ENCODE measurements at places on chromosomes 2 and 18.

GRCh38 chr18:58032233-58032632 is 11.8 kb upstream of the NEDD4L start:
- DNase-seq: no peak

DNA sequence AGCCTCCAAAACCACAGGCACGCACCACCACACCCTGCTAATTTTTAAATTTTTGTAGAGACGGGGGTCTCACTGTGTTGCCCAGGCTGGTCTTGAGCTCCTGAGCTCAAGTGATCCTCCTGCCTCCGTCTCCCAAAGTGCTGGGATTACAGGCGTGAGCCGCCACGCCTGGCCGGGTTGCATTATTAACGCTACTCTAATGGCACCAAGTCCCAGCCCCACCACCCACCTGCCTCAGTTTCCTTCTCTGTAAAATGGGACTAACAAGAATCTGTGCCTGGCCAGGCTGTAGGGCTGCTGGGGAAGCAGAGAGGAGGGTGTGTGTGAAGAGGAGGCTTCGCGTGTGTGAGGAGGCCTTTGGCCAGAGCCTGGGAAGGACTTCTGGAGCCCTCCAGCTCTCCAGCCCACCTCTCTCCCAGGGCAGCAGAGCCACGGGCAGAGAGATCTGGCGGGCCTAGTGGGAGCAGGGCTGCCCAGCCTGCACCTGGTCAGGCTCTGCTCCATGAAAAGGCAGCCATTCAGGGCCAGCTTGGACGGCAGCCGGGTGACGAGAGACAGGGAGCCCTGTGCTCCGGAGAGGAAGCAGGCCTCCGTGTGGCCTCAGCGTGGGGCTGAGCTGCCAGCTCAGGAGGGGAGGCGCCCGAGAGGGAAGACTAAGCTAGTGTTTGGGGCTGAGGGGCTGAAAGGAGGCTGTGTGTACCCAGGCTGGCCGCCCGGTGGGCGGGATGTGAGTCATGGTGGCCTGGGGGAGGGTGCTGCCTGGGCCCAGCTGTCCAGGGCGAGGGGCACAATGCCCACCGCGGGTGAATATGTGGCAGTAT is 7.4 kb upstream of the B3GNT7 start:
- DNase-seq: no peak

- DNase-seq: no peak
Observed at GRCh38 chr2:17661460-17661859, 92.2 kb downstream of the SMC6 start.

DNA sequence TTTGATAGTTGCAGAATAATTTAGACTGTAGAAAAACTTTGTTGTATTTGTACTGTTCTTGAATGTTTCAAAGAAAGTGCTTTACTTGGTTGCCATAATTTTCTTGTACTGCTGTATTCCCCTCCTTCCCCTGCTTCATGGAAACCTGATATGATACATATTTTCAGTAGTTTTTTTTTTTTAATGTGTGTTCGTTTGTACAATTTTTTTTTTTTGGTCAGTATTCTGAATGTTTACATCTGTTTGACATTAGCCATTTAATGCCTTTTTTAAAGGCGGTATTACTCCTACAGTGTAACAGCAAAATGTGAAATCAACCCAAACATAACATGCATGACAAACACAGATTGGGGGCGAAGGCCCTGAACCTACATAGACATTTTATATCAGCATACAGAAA is 172.3 kb downstream of the ASXL3 start:
- no peak for DNase-seq

GRCh38 chr2:100971221-100971620 is 30.9 kb upstream of the RPL31 start:
- no peak for DNase-seq

GRCh38 chr18:58792086-58792485 is 72.6 kb upstream of the ZNF532 start:
- DNase-seq: no peak

- no peak for DNase-seq
Observed at GRCh38 chr2:54899576-54900200, 150.6 kb downstream of the RTN4 start.

- DNase-seq: no peak
Observed at GRCh38 chr2:33221046-33221784, 255.2 kb upstream of the RASGRP3 start.

- DNase-seq: no peak
Observed at GRCh38 chr2:161422816-161423403, 6.8 kb downstream of the TBR1 start.

- DNase-seq: no peak
Observed at GRCh38 chr2:121665504-121665903, 16.2 kb upstream of the CLASP1 start.

GRCh38 chr2:160666154-160667060 is 172.8 kb upstream of the RBMS1 start:
- no peak for DNase-seq

DNA sequence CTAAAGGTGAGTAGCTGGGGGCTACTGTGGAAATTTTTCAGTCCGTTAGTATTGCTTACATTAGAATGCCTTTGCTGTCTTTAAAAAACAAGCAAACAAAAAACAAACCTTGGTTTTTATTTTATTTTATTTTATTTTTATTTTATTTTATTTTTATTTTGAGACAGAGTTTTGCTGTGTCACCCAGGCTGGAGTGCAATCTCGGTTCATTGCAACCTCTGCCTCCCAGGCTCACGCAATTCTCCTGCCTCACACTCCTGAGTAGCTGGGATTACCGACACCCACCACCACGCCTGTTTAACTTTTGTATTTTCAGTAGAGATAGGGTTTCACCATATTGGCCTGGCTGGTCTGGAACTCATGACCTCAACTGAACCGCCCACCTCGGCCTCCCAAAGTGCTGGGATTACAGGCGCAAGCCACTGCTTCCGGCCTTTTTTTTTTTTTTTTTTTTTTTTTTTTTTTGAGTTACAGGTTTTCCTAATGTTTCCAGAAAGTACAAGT is 732.6 kb downstream of the KCNJ3 start:
- no peak for DNase-seq

DNA sequence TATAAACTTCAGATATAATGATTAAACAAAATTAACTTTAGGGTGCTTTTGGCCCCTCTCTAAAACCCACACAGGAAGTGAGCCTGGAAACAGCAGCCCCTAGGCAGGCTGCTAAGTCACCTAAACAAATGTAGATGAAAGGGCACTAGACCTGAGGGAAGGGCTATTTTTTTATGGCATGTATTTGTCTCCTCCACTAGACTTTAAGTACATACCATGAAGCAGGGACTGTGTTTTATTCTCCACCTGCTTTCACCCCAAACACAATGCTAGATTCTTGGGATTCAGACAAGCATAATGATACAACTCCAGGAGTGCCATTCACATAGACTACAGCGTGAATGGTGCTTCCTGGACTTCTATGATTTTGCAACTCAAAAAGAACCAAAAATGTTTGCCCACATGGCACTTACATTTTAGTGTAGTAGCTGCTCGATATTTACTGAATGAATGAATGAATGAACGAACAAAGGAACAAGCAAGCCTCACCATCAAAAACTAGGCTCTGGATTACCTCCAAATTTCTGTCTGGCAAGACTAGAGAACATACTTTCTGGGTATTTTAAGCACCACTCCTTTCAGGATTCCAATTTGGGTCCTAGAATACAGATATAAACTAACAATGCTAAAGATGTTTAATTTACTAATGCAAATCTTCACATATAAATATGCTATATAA is 10.1 kb downstream of the ATAD2B start:
- no peak for DNase-seq

DNA sequence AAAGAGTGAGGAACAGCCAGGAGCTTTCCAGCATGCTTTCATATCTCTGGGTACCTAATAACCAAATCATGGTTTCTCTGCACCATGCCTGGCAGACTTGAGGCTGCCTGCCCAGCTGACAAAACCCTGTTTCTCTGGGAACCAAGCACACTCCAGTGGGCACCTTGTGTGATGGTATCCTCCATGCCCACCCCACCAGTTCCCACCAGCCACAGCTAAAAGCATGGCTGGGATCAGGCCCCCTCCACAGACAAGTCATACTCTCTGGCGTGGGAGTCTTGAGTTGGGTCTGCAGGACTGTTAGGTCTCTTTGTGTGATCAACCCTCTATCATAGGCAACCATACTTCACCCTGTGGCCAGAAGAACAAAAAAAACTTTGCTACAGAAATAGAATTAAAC is 56.0 kb downstream of the TMEM163 start:
- no peak for DNase-seq

GRCh38 chr2:221786297-221786926 is 214.3 kb upstream of the EPHA4 start:
- no peak for DNase-seq

DNA sequence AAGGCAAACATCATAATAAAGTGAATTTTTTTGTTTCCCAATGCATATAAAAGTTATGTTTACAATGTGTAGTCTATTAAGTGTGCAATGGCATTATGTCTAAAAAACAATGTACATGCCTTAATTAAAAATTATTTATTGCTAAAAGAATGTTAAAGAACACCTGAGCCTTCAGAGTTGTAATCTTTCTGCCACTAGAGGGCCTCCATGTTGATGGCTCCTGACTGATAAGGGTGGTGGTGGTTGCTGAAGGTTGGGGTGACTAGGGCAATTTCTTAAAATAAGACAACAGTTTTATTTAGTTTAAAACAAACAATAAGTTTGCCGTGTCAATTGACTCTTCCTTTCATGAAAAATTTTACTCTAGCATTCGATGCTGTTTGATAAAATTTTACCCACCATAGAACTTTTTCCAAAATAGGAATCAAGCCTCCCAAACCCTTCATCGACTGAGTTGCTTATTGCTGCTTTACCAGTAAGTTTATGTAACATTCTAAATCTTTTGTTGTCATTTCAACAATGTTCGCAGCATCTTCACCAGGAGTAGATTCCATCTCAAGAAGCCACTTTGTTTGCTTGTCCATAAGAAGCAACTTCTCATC is 32.3 kb downstream of the MAP3K2 start:
- DNase-seq: peak; percentile 9

DNA sequence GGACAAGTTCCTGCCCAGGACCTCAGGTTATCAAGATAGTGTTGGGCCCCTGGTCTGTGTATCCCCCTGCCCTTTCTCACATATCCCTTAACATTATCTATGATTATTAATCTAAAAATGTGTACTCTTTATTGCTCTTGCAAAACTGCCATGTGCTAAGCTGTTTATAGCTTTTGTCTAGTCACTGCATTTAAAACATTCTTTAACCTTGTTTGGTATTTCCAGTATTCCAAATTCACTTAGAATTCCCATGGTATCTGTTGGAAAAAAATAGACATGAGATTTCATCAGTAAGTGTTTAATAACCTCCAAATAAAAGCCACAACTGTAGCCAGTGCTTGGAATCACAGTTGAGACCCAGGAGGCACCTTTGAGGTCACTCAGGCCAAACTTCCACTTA is 16.2 kb upstream of the GLS start:
- DNase-seq: no peak

GRCh38 chr2:95231723-95232122 is 24.4 kb downstream of the ZNF892 start:
- DNase-seq: no peak

DNA sequence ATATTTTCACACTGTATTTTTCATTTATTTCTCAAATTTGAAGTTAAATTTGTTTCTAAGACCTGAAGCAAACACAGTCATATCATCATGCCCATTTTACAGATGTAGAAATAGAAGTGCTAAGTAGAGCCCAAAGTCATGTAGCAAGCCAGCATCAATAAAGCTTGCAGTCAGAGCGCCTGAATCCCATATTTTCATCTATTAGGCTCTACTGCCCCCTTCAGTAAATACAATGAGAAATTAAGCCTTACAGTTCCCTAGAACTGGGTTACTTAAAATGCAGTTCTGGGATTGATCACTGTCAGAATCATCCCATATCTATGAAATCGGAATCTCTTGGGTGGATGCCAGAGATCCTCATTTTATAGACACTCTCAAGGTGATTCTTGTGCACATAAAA is 419.9 kb downstream of the TGIF1 start:
- DNase-seq: no peak

DNA sequence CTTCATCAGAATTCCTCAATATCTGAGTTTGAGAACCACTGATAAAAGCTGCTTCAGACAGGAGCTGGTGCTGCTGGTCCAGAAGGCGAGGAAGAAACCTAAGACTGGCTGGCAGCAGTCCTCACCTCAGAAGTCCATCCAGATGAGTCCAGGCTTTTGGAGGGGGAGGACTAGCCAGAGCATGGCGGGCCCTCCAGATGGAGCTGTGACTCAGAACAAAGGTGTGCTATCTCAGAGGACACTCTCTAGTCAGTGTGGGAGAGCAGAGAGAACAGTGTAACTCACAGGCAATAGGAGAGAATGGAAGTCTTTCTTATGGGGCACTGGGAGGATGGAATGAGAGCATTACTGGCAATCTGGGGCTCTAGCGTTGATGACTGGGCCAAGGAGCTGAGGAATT is 191.4 kb downstream of the NYAP2 start:
- no peak for DNase-seq

DNA sequence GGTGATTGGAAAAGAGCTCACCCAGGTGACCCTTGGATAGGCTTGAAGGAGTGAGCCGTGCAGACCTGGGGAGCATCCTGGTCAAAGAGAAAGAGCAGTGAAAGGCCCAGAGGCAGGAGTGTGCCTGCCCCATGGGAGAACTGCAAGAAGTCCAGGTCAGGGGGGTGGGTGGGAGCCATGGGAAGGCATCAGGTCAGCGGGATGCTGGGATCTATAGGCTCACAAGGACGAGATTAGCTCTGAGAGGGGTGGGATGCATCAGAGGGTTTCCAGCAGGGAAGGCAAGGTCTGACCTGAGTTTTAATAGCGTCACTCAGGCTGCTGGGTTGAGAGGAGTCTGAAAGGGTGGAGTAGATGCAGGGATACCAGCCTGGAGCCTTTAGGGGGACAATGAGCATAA is 158.6 kb downstream of the SMAD7 start:
- DNase-seq: no peak

DNA sequence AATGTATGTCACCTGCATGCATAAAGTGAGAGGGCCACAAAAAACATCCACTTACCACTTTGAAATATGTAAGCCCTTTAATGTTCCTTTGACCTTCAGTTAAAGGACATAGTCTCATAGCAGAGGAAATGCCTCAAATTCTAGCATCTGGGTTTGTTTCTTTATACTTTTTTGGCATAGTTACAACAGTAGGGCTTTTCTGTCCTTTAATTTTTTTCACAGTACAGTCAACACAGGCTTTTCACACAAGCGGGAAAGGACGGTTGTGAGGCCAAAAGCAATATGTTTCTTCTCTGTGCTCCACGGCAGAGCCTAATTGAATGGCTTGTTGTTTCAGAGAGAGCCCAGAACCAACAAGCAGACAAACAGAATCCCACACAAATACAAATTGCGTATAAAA is 57.6 kb downstream of the CRIM1 start:
- DNase-seq: no peak

GRCh38 chr2:59882279-59882678 is 671.2 kb downstream of the BCL11A start:
- no peak for DNase-seq

DNA sequence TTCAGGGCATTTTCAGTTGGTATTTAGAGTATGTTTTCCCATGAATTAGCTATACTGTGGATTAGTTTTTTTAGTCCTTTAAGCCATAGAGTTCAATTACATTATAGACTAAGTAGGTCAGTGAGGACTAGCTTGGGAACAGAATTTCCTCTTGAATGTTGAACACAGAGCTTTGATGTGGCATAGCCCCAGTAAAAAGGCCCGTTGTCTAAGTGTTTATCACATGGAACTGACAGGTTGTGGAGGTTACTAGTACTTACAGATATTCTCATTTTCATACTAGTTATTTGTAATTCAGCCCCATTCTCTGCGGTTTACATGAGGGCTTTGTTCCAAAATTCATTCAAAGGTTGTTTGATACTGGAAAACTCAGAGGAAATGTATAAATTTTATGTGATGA is 6.2 kb downstream of the INSIG2 start:
- no peak for DNase-seq
